ENCODE measurements at places on chromosomes 1 and 21. TPM values are rescaled to one million over a fixed set of nuclear protein-coding genes. Genes with fewer than 3 reads are reported as not detected.

GRCh38 chr1:21495225-21495820 is 13.9 kb upstream of the ALPL start:
- H3K36me3 ChIP-seq, result no peaks in the 10 kb centered on the region
- H3K4me1 ChIP-seq, result peaks cover 6% of the 10 kb centered on the region
- H3K27me3 ChIP-seq, result peaks cover 18% of the 10 kb centered on the region
- ATAC-seq, result no peak
- H3K4me3 ChIP-seq, result no peak overlapping the region

GRCh38 chr1:213366141-213366831 is 315.2 kb downstream of the RPS6KC1 start:
- no peak for ATAC-seq
- H3K27ac ChIP-seq, result no peak overlapping the region
- H3K4me1 ChIP-seq, result no peaks in the 10 kb centered on the region
- H3K36me3 ChIP-seq, result no peaks in the 10 kb centered on the region
- H3K4me3 ChIP-seq, result no peak overlapping the region

KIF26B gene
- total RNA-seq, result 1.9 TPM

GRCh38 chr1:192530254-192530653 is 45.3 kb upstream of the RGS1 start:
- peak; percentile 32 for ATAC-seq
- peak overlapping the region; percentile 78 for H3K27ac ChIP-seq
- no peaks in the 10 kb centered on the region for H3K36me3 ChIP-seq
- H3K4me3 ChIP-seq, result no peak overlapping the region
- H3K27me3 ChIP-seq, result no peaks in the 10 kb centered on the region

DNA sequence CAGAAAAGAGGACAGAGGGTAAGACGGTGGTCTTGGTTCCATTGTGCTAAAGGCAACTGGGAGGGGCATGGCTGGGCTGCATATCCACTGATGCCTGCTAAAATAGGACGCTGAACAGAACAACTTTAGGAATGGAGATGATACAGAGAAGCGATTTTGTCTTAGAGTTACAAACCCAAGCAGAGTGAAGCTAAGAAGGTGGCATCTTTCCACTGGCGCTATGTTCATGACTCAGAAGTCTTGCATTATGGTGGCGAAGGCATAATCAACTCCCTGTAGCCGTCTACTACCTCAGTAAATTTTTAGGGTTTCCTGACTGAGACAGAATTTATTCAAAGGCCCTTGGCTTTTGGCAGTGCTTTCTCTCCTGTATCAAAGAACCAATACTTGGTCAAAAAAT is 57.3 kb downstream of the MEF2D start:
- no peak for ATAC-seq
- H3K27me3 ChIP-seq, result peaks cover 75% of the 10 kb centered on the region
- H3K4me3 ChIP-seq, result no peak overlapping the region
- H3K27ac ChIP-seq, result no peak overlapping the region
- peaks cover 7% of the 10 kb centered on the region for H3K4me1 ChIP-seq

CYP4A11 gene
- total RNA-seq, result not detected

LMX1A gene
- total RNA-seq, result 0.31 TPM

PTPRF gene
- total RNA-seq, result 63.5 TPM

ZNF683 gene
- total RNA-seq, result not detected

MXRA8 gene
- total RNA-seq, result 105 TPM

HTR1D gene
- not detected for total RNA-seq
